ENCODE measurements at places on chromosomes 7 and 10. TPM values are rescaled to one million over a fixed set of nuclear protein-coding genes. Genes with fewer than 3 reads are reported as not detected.

OPN1SW gene
- total RNA-seq: not detected

LIPM gene
- total RNA-seq: not detected

SPDYE8 gene
- not detected for total RNA-seq

OPALIN gene
- total RNA-seq: not detected

ACSM6 gene
- total RNA-seq: not detected

TMEM176A gene
- total RNA-seq: not detected

MARVELD1 gene
- total RNA-seq: 76.7 TPM

CHST3 gene
- total RNA-seq: 30.9 TPM

TMEM236 gene
- 0.77 TPM for total RNA-seq

Data from melanocyte of skin (primary cell).